ENCODE measurements at places on chromosomes 13 and 19.

DNA sequence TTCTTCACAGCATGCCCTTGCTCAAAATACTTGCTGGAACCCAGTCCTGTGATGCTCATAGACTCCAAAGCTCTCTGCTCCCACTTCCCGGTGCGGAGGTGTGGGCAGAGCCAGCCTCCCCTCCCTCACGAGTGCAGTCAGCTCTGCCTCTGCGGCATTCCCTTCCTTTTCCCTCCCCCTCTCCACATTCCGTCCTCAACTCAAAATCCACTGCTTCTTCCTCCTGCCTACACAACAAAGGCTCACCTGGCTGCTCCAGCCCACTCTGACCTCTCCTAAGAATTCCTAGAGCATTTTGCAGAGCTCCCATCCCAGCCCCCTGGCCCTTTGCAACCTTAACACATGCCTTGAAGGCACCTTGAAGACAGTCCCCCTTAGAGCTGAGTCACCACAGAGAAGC lies 527.9 kb downstream of the MYO16 start:
- DNase-seq: no peak

GRCh38 chr13:111467111-111467890 lies 146.9 kb downstream of the TEX29 start:
- no peak for DNase-seq

DNA sequence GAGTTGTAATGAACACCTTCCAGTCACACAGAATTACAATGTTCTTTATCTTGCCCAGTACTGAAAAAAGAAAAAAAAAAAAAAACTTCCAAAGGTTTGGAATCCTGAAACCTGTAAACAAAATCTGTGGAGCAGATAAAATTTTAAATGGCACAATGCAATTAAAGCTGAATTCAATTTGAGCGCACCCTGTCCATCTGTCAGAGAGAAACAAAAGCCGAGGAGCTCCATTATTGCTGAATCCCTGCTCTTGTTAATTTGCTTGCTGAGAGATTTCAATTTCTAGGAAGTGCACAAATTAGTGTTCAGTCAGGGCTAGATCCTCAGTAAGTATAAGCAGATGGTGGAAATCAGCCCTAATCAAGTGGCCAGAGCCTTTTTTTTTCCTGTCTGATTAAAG lies 65.2 kb downstream of the DACH1 start:
- peak; percentile 14 for DNase-seq

DNA sequence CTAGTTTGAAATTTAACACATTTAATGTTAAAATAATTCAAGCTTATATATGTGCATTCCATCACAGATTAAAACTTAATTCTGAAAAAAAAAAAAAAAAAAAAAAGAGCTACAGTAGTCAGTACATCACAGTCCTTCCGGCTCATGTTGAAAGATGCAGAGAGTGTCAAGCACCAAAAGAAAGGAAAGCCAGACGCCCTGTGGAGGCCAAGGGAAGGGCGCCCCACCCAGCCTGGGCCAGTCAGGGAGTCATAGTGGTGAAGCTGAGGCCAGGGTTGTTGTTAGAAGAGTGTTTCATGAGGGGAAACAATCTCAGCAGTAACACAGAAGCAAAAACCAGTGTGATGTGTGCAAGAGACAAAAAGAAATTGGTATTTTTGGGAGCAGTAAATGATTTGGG lies 375.3 kb downstream of the MTUS2 start:
- DNase-seq: no peak

DNA sequence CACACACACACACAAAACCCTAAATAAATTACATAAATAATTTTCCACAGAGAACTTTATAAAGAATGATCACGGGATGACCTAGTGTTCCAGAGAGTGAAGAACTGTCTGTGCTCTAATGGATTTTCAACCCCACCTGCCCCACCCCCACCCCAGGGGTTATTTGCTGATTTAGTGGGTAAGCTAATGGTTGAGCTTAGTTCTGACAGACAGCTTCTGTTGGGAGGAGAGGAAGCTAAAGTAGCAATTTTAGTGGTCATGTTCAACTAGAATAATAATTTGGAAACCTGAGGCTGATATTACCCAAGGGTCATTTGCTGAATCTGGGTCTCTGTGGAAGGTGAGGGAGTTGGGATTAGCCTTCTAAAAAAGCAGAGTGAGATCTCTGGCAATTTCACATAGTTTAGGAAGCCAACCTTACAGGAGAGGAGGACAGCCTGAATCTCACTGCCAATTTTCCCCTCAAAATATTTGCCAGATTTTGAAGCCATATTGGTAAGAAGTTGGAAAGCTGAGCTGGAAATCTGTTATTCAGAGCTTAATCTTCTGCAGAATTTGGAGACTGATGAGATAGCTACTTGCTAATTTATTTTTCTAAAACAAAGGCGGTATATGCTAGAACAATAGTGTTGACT lies 68.7 kb downstream of the POSTN start:
- no peak for DNase-seq

GRCh38 chr13:102825400-102825799 lies 20.4 kb upstream of the ERCC5 start:
- DNase-seq: no peak

GRCh38 chr19:37654118-37654517 lies 1.1 kb downstream of the ZFP30 start:
- DNase-seq: no peak

DNA sequence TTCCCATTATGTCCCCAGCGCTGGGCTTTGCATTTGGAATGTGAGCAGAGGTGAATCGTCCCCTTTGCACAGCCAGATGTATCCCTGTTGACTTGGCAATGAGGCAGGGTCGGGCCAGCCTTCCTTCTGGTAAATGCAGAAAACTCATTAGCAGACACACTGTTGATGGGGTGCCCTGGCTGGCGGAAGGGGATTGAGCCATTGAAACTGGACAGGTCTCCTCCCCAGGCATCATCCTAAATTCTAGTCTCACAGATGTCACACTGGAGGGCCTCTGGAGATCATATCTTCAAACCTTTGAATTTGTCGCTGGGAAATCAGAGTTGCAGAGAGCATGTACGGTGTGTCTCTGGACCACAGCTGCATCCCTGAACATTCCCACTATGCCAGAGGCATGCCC lies 219.5 kb upstream of the TSHZ3 start:
- DNase-seq: no peak

DNA sequence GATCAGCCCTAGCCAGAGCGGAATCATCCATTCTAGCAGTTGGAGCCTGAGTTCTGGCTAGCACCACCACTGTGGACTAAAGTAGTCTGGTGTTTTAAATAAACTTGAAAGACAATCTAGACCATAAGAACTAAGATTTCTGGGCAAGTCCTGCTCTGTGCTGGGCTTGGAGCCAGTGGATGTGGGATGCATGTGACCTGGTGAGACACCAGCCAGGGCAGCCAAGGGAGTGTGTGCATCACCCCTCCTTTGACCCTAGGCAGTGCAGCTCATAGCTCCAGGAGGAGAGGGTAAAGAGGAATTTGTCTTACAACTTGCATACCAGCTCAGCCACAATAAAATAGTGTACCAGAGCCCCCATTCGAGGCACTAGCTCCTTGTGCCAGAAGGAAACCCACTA lies 21.0 kb downstream of the ITGBL1 start:
- DNase-seq: no peak

DNA sequence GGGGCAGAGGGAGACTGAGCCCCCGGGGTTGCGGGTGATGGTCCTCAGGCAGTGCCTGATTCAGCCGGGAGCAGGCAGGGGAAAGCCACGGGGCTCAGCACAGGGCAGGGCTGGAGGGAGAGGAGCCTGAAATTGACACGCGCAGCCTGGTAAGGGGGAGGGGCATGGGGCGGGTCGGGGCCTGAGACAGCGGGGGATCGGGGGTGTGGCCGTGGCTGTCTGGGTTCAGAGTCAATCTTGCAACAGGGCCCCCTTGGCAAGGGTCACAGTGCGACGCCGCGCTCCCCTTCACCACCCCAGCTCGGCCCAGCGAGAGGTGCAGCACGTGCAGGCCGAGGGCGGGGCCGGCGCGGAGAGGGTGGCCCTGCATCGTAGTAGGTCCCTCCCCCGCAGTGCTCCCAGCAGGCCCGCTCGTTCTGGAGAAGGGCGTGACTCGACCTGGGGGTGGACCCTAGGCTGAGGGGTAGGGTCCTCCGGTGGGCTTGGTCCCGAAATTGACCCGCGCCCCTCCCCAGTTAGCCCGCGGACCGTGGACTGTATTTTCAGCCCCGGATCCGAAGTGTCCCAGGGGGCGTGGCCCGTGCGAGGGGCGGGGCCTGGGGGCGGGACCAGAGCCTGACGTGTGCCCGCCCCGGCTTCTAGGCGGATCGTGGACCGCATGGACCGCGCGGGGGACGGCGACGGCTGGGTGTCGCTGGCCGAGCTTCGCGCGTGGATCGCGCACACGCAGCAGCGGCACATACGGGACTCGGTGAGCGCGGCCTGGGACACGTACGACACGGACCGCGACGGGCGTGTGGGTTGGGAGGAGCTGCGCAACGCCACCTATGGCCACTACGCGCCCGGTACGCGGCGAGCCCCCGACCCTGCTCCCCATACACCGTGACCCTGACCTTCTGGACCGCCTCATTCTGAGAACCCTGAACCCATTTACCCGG lies 6.0 kb downstream of the RCN3 start:
- peak; percentile 54 for DNase-seq

- DNase-seq: no peak
These were observed 45.4 kb upstream of the POMP start for GRCh38 chr13:28613562-28613961.

DNA sequence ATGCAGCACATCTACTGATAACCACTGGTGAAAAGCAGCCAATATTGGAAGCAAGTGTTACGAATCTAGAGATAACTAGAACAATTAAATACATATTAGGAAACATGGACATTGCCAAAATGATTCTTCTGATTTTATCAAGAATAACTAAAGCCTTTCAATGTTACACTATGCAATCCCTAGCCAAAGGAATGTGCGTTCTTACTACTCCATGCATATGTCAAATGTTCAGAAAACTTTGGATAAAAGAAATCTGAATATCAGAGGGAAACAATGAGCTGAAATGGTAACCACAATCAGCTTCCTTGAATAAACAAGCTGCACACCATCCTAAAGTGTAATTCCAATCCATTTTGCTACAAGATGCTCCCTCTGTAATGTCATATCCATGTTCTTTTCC lies 951 bp upstream of the POSTN start:
- no peak for DNase-seq

DNA sequence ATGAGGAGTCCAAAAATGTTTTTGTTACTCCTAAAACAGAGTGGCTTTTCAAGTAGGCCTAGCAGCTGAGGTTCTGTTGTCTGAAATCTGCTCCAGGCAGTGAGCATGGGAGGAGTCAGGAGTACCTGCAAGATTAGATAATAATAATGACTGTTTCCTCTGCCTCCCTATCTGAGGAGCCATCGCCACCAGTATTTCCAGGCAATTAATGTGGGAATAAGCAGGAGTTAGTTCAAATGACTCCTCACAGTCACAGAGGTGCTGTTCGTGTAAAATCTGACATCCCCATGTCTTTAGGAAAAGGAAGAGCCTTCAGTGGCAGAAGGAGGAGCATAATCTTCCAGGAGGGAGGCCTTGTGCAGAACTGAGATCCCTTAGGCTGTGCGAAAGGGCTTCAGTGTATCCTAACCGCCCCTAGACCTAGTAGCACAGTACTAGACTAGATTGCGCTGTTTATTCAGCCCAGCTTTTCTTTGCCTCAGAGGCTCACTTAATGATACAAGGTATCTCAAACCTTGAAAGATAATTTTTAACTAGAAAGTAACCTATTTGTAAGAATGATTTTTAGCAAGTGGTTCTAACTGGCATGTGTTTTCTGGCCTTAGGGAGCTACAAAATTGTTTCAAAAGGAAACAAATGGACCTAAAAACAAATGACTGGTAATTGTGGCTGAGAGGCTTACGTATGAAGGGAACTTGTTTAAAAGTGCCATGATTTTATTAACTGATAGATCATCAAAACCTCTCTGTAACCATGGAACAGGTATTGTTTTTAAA lies 49.0 kb downstream of the FREM2 start:
- peak; percentile 15 for DNase-seq

Measured in NCI-H2081 (cell line).